ENCODE measurements at places on chromosomes 5 and 9.

- no peak for DNase-seq
Measured at GRCh38 chr5:132389585-132390286, 20.2 kb downstream of the SLC22A5 start.

DNA sequence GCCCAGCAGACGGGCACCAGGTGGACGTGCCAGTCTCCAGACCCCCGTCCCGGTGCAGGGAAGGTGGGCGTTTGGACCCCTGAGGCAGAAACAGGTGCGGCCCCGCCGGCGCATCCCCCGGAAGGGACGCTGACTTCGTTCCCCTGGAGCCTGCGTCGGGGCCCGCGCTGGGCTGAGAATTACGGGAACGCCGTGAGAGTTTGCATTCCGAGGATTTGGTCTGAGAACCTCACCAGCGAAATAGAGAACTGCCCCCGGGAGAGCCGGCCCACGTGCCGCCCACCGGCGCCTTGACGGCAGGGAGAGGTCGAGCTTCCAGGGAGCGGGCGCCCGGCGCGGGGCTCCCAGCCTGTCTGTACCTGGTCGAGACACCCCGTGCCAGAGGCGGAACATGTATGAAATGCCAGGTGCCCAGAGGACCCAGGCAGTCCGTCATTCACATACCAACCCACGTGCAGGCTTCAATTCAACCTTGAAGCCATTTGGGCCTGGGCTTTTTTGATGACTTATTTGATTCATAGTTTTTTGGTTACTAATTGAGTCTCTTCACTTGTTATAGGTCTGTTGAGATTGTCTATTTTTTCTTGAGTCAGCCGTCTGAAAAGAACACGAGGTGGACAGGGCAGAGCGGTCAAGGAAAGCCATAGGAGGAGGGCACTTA lies 877 bp upstream of the CAMSAP1 start:
- no peak for DNase-seq

GRCh38 chr5:39780347-39780746 lies 355.6 kb upstream of the DAB2 start:
- no peak for DNase-seq

GRCh38 chr9:69564557-69564956 lies 107.6 kb downstream of the APBA1 start:
- DNase-seq: no peak

DNA sequence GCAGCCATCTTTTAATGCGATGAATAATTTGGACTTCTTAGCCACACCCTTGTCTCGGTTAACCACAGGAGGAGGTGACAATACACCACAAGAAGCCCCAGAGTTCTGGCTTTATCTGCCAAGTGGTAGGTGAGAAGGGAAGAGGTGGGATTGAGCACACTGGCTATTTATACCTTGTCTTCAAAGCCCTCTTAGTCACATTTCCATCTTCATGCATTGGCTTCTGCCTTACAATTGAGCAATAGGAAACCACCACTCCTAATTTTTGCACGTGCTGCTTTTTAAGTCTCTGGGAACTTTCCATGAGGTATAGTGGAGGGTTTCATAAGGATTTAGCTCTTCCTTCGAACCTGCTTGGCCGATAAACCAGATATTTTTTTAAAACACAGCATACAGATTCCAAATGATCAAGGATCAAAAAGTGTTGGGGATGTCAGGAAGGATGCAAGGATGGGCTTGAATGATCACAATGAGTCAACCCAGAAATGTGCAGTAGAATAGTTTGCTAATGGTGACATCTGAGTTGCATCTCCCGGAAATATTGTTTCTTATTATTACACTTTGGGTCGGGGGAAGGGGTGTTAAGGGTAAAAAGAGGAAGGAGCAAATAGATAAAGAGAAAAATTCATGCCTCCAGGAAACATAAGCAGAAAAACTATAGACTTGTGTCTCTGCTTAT lies 25.5 kb downstream of the PLAC8L1 start:
- DNase-seq: no peak

DNA sequence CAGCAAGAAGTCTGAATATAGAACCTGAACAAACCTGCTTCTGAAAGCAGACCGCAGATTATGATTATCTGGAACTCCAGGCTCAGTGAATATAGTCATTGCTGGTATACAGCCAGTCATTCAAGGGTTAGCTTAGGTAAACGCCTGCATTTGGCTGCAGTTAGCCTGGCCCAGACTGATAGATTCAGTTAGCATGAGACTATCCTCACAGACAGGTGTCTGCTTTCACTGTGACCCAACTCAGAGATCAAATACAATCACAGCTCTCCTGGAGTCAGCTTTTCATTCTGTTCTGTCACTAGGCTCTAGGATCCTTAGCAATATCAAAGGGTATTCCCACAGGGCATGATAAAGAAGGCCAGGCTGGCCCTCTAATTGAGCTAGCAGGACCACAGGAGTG lies 138.6 kb upstream of the PLCXD3 start:
- no peak for DNase-seq

- no peak for DNase-seq
Measured at GRCh38 chr5:97363577-97363976, 180.5 kb upstream of the RIOK2 start.

GRCh38 chr5:34533582-34534522 lies 122.3 kb upstream of the RAI14 start:
- DNase-seq: no peak

GRCh38 chr5:151146061-151146460 lies 11.5 kb downstream of the ANXA6 start:
- no peak for DNase-seq

GRCh38 chr5:111197523-111197922 lies 26.7 kb upstream of the CAMK4 start:
- DNase-seq: no peak

DNA sequence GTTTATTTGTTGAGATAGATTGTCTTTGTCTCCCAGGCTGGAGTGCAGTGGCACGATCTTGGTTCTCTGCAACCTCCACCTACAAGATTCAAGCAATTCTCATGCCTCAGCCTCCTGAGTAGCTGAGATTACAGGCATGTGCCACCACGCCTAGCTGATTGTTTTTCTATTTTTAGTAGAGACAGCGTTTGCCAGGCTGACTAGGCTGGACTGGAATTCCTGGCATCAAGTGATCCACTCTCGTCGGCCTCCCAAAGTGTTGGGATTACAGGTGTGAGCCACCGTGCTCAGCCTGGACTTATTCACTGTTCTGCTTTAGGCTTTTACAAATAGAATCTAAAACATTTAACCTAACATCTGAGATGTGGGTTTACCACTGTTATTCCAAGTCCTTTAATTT lies 91.3 kb downstream of the COMMD10 start:
- no peak for DNase-seq

DNA sequence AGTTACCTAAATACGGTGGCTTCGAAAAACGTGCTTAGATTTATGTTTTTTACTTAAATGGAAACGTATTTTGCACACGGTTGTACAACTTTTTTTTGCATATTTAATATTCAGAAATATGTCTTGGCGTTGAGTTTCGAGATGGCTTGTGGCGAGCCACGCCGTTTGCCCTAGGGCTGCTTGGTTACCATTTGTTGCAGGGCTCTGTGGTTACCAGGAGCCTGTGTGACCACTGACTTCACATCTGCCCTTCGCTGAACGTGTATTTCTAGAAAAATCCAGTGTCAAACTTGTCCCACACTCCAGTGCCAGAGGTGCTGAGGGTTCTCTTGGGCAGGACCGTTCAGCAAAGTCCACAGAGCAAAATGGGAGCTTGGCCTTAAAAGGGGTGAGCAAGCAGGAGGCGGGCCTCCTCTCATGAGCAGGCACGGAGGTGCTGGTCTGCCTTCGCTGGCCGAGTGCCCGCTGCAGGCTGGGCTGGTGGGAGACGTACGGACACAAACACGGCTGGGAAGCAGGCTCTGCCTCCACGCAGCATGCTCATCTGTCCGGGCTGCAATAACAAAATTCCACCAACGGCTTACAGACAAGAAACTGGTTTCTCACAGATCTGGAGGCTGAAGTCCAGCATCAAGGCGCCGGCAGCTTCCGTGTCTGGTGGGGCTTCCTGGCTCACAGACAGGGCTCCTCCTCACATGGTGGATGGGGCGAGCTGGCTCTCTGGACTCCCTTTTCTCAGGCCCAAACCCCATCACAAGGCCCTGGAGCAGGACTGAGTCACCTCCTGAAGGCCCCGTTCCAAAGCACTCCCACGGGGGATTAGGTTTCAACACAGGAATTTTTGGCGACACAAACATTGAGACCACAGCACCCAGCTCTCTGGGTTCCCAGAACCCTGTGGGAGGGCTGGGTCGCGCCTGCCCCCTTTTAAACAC lies 5.4 kb downstream of the MRPL36 start:
- no peak for DNase-seq

GRCh38 chr5:150401076-150401375 lies 11.7 kb downstream of the CD74 start:
- no peak for DNase-seq

- DNase-seq: no peak
Measured at GRCh38 chr5:120466341-120467006, 2.4 kb downstream of the PRR16 start.

DNA sequence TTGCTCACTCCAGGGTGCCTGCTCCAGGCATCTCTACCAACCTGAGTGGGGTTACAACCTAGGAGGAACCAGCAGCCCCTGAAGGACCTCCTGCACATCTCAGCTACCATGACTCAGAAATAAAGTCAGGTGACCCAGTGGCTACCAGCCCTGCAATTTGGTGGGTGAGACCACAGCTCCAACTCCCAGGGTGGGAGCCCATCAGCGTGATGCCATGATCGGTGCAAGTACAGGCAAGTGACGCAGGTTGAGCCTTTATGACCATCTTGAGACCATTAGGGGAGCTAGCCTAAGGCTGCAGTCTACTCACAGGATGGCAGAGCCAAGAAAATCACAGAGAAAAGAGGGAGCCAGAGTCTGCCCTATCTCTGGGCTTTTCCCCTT lies 8.6 kb downstream of the SEPTIN8 start:
- DNase-seq: no peak
